ENCODE measurements at places on chromosomes 11 and 22.

- DNase-seq = no peak
These were observed 299.1 kb upstream of the MTNR1B start for GRCh38 chr11:92670308-92670890.

- no peak for DNase-seq
These were observed 41.2 kb downstream of the SNX19 start for GRCh38 chr11:130874955-130875531.

DNA sequence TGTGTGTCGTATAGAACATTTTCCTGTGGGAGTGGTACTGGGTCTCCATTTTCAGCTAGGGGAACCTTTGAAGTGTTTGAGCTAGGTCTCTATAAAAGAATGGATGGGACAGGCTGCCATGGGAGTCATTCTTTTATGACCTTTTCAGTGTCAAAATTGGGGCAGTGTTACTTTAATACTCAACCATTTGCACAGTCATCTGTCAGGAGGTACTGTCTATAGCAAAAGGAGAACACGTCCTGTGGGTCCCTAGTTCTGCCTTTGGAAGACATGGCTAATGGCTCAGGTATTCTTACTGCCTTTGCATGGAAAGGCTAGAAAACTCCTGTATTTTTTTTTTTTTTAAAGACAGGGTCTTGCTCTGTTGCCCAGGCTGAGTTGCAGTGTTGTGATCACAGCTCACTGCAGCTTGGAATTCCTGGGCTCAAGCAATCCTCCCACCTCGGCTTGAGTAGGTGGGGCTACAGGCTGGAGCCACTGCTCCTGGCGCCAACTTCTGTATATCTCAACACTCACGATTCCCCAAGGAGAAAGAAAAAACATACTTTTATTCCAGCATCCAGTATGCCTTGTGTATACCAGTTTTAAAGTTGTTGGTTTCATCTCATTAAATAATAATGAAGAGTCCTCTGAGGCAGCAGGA, 2.1 kb upstream of the ATF4 start:
- no peak for DNase-seq

DNA sequence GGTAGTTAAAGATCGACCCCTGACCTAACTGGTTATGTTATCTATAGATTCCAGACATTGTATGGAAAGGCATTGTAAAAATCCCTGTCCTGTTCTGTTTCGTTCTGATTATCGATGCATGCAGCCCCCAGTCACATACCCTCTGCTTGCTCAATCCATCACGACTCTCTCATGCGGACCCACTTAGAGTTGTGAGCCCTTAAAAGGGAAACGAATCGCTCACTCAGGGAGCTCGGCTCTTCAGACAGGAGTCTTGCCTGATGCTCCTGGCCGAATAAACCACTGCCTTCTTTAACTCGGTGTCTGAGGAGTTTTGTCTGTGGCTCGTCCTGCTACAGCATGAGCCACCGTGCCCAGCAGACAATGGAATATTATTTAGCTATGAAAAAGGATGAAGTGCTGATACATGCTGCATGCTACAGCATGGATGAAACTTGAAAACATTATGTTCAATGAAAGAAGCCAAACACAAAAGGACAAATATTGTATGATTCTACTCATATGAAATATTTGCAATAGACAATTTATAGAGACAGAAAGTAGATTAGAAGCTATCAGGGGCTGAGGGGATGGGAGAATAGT, 12.0 kb upstream of the LGALS2 start:
- DNase-seq = no peak

DNA sequence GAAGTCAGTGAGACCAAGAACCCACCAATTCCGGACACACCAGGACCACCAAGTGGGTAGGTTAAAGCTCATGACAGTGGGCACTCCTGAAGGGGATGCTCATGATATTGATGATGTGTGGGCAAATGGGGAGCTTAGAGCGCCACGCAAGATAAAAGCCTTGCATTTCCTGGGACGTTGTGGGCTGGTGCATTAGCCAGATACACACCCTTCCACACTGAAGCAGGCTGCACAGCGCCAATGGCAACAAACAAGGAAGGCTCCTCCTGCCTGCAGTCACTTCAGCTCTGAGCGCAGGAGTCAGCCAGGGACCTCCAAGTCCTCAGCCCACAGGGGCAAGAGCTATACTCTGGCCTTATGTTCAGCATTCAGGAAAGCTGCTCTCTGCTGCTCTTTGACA, 20.6 kb downstream of the TMEM218 start:
- no peak for DNase-seq

DNA sequence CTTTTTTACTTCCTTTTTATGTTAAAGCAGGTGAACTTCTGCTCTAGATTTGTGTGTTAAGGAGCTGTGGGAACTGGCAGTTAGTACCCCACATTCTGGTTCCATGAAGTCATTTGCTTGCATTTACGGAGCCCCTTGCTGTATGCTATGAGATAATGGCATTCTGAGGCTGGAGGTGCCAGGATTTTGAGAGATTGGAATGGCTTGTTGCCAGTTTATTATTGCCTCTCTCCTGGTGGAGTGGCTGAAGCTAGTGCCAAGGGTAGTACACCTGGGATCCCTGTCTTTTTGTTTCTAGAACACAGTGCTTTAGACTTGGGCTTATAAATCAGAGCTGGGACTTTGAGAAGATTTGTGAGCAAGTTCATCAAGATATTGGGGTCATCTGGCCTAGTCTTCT, 73.8 kb downstream of the STIM1 start:
- no peak for DNase-seq

GRCh38 chr11:121800240-121800639, 315.8 kb downstream of the BLID start:
- no peak for DNase-seq

- DNase-seq = no peak
These were observed 18.1 kb upstream of the CDKN1C start for GRCh38 chr11:2903672-2904011.

DNA sequence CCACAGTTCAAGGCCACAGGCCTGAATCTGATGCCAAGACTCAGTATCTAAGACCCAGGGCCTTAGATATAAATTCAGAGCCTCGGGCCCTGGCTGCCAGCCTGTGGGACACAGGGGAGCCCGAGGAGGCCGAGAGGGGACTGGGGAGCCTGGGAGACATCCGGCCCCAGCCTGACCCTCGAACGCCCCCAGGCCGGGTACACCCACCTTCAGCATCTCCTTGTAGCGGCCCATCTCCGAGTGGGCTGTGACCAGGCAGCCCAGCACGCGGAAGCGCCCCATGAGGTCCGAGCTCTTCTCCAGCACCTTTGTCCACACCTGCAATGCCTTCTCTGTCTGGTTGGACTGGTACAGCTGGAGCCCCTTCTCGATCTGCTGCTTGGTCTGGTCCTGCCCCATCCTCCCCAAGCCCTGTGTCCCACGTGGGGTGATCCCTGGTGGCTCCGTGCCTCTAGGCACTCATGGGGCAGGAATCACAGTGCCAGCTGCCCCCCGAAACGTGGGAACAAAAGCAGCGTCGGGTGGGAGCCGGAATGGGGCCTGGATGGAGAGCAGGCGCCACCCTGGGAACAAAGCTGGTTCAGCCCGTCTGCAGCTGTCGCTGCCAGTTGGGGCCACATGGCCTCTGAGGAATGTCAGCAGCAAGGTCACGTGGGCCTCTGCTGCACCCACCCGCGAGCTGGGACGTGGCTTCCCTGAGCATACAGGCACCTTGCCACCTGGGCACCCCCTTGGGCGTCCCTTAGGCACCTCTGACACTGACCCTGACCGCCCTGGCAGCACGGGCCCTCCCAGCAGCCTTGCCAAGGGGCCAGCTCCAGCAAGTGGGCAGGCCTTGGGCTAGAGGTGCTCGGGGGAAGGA, at the start of gene RAPSN:
TSS of gene RAPSN (minus strand) at position 571 of the 862 bp plus-strand sequence. CDS start at position 399, 172 bp downstream.
- no peak for DNase-seq

DNA sequence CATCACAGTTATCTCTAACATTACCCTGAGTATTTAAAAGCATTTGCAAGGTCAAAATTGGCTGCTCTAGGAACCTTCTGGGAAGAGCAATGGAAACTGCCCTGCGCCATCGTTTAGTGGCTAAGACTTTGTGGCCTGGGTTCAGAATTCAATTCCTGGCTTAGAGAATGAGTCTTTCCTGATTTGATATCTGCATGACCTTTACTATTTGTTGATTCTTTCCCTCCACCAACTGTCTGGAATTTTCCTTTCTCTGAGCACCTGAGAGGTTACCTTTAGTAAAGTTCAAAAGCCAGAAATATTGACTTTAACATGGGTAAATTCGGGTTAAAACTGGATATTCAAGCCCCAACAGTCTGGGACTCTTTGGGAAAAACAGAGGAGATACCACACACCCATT, 43.0 kb upstream of the SLC5A12 start:
- no peak for DNase-seq

DNA sequence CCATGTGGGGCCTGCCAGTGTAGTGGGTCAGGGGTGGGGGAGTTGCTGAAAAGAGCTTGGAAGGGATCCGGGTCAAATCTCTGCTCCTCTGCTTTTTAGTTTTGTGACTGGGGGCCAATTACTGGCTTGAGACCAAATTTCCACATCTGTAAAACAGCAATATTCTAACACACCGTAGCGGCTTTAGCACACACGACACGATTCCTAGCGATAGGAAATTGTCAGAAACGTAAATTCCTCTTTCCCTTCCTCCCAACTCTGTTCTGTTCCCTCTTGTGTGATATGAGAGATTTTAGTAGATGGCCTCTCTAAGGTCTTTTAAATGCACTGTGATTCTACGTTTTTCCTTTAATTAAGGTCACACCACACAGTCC, 71.9 kb downstream of the MICAL2 start:
- DNase-seq = no peak

DNA sequence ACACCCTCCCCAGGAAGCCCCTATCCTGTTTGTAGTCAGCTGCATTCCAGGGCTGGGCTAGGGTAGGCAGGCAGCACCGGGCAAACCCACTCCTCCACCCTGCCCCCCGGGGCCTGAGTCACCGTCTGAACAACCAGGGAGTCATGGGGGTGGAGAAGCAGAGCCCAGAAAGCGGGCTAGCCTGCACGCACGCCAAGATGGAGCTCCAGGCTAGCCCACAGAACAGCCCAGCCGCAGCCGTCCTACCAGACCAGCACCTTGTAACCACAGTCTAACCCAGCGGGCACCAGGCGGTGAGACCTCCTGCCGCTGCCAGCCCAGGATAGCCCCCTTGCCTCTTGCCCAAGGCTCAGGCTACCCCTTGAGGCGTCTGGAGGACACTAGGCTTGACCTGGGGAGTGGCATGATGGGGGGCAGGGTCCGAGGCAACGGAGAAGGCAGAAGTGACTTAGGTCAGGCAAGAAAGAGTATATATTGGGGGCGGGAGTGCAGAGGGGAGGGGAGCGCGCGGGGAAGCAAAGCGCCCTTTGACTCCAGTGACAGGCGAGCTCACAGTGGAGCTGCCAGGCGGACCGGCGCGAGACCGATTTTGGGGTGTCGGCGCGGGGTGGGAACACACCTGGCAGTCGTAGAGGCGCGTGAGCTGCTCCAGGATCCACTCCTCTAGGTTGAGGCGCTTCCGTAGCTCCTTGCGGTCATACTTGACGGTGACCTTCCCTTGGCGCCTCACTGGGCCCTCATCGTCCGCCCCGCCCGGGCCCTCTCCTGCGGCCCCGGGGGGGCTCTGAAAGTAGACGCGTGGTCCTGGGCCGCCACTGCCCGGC, 734 bp downstream of the PPP1R14B start:
- DNase-seq = peak; percentile 80

DNA sequence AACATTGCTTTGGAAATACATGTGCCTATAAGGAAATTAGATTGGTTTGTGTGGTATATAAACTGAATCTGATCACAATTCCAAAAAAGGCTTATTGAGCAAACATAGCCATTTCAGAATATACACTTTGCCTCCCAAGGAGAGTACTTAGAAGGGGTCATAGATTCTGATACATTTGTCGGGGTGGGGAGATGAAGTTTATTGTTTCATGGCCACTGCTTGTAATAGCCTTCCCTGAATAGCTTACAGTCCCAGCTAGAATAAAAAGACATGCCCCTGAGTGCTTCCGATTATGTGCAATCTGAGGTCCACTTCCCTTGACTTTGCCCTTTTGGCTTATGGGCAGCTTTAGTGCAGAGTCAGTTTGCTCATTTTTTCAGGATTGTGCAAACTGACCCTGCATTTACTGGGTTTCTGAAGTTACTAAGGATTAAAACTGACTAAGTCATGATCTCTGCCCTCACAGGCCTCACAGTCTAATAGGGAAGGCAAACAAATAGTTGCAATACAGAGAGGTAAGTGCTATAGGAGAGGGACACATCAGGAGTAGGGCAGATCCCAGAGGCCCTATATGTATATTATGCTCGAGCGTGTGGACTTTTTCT, 184.2 kb downstream of the BLID start:
- DNase-seq = no peak

- no peak for DNase-seq
These were observed 69.4 kb upstream of the ALX4 start for GRCh38 chr11:44379141-44380008.

GRCh38 chr11:19669511-19669910, 43.1 kb upstream of the NAV2 start:
- no peak for DNase-seq

DNA sequence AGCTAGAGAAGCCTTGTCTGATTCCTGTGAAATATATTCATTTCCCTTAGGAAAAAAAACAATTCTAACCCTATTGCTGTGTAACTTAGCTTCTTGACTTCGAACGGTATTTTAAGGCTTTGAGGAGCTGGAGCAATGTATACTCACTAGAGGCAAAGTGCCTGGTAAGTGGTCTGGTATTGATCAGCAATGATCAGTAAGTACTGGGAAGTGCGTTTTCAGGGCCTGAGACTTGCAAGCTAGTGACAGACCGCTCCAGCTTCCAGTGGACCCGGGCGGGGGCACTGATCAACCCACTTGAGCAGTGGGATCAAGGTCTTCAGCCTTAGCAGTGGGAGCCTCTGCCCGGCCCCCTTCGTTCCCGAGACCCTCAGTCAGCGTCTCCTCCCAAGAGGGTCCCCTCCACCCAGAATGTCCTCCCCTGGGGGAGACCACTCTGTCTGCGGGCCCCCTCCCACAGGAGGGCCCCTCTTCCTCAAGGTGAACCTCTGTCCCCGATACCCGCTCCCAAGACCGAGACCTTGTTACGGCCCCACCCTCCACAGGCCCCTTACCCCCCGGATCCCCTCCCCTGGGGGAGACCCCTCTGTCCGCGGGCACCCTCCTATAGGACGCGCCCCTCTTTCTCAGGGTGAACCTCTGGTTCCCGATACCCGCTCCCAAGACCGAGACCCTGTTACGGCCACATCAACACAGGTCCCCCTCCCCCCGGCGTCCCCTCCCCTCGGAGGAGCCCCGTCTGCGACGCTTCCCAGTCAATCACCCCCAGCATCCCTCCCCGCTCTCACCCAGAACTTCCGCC, 452 bp upstream of the ATXN10 start:
- DNase-seq = no peak

DNA sequence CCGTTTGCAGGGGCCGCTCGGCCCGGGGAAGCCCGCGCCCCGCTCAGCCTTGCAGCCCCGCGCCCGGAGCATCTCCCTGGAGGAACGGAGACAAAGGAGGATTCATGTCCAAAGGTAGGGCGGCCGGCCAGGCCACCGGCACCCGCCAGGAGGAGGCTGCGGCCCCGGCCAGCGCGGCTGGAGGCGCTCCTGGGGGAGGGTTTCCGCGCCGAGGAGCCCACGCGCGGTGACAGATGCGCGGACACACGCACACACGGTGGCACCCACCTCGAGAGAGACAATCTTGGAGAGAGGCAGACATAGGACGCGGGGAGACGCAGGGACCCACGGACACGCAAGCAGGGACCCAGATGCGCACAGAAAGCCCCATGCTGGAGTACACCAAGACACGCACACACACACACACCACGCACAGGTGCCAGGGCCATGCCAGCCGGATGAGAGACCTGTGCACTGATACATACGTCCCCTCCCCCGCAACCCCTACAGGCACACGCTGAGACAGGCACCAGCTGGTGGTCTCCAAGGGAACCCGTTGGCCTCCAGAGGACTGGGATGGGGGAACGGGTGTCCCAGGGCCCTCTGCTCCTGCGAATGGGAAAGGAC, 7.8 kb downstream of the SEPTIN3 start:
- DNase-seq = no peak

Data from AG08395 (cell line).